Substantia nigra (tissue), 51 donors: ENCODE measurements at places on chromosomes 13 and 19.

DNA sequence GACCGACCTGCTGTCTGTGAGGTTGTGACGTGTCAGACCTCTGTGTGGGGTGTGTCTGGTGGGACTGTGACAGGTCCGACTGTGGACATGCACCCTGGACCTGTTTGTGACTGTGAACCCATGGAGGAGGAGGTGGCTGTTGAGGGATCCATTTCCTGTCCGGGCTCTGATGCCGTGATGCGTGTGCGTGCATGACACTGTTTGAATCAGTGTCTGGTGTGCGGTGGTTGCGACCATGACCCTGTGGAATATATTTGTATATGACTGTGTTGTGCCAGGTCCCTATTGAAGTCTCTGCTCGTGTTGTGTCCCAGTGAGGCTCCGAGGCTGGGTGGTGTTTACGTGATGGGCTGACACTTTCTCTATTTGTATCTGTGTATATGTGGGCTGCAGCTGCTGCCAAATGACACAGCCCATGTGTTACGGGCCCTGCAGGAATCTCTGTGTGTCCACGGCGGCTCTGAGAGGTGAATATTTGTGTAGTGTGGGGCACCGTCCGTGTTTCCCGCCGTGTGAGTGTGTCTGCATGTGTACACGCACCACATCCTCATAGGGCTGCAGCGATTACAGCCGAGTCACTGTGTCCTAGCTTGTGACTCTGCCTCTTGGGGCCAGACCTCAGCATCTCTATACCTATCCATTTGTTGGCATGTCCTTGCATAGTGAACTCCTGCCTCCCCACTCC is 18.3 kb downstream of the CCDC97 start:
- no peak for DNase-seq

GRCh38 chr19:51029718-51030117 is 3.3 kb upstream of the KLK11 start:
- no peak for DNase-seq

DNA sequence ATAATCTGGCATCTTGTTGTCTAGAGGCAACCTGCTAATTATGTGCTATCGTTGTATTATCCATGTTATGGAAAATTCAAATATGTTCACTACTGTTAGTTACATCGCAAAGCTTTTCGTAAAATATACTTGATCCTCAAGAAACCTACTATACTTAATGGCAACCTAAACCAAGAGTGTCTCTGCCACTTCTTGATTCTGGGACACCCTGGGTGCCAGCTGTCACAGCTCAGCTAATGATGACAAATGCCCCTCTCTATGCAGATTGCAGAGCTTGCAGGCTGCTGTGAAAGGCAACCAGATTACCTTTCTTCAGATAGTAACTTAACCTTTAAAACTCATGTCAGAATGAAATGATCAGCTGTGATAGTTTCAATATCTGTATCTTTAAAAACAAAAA is 8.9 kb upstream of the MAB21L1 start:
- no peak for DNase-seq

DNA sequence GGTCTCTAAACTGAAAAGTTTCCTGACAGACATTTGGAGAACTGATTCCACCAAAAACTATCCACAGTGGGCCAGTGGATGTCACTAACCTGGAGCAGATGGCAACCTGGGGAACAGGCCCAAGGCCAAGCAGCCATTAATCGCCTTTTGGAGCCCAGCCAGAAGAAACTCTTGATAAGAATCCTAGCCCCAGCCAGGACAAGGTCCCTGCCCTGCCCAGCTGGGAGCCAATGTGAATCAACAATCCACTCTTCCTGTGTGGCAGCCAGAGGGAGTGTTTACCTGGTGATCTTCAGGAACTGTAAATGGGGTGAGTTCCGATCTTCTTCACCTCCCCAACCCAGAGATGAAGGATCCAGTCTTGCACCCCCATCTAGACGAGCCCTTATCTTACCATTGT is 14.5 kb upstream of the IGSF23 start:
- no peak for DNase-seq

DNA sequence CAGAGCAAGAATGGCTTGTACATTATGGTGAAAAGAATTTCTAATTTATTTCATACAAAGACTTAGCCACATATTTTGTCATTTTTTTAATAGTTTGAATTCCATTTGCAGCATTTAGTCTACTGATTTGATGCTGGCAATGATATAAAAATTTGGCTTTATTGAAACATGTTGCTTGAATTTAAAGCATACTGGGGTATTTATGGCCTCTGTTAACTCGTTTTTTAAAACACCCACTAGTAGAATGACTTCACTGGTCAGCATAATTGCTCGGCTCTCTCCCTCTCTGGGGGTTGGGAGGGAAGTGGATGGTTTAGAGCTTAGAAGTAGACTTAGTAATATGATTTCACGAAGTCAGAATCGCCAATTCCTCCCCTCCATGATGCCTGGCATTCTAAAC is 354.9 kb upstream of the HTR2A start:
- DNase-seq, result no peak

GRCh38 chr19:10227026-10227971 is 3.8 kb downstream of the S1PR2 start:
- peak; percentile 94 for DNase-seq

DNA sequence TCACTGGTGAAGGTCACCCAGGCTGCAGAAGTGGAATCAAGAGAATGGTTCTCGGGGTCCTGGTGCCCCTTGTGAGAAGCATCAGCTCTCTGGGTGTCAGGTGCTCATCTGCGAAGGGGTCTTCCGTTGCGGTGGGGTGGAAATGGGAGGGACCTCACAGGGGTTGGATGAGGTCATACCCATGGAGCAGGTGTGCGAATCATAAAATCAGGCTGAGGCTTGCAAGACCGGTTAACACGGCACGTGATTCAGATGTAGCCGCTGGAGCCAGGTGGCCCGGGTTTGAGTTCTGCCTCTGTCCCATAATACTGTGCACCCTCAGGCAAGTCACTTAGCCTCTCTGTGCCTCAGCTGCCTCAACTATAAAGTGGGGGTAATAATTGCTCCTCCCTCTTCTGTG is 3.9 kb upstream of the KLK15 start:
- no peak for DNase-seq

- DNase-seq, result no peak
Measured at GRCh38 chr13:50866817-50867636, 23.5 kb upstream of the DLEU7 start.

DNA sequence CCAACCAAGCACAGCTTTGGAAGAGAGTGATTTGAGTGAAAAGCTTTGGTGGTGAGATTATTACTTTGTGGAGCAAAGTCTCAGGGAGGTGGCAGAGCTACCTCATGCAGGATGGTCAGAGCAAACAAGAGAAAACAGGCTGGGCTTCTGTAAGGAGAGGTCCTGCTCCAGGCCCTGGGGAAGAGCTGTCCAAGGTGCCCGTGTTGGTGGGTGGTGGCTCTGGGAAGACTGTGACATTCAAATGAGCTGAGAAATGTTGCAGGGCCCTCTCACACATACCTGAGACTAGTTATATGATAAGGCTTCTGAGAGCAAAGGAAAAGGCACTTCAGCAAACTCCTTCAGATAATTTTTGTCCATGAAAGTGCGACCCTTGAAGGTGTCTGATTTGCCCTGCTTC is 205.5 kb upstream of the SOX21 start:
- no peak for DNase-seq

DNA sequence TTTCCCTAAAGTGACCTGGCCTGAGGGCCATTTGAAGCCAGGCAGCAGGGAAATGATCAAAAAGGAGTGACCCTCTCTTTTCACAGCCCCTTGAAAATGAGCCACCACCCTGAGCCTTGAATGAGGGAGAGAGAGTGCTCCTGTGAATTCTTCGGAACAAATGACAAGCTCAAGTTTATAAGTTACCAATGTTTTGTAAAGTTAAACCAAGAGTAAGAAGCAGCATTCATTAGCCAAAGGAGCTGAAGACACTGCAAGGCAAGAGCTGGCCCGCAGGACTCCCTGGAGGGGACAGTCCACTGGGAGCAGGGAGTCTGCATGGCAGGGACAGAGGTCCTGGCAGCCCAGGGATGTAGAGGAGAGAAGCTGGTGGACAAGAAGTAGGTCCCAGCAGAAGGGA is 16.7 kb upstream of the CCNP start:
- DNase-seq, result no peak

DNA sequence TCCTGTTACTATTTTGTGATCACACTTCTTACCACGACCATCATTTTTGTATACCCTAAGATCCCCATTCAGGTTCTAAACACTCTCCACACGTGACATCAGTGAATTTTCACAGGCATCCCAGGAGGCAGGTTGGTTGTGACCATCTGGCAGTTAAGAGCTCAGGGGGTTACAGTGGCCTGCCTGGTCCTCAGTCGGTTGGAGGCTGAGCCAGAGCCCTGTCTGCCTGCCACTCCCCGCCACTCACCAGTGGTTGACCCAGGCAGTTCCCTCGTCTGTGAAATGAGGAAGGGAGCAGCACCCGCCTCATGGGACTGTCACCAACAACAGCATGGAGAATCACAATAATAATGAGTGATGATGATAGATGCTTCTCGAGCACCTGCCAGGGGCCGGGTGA is 36.4 kb upstream of the EHD2 start:
- DNase-seq, result no peak

DNA sequence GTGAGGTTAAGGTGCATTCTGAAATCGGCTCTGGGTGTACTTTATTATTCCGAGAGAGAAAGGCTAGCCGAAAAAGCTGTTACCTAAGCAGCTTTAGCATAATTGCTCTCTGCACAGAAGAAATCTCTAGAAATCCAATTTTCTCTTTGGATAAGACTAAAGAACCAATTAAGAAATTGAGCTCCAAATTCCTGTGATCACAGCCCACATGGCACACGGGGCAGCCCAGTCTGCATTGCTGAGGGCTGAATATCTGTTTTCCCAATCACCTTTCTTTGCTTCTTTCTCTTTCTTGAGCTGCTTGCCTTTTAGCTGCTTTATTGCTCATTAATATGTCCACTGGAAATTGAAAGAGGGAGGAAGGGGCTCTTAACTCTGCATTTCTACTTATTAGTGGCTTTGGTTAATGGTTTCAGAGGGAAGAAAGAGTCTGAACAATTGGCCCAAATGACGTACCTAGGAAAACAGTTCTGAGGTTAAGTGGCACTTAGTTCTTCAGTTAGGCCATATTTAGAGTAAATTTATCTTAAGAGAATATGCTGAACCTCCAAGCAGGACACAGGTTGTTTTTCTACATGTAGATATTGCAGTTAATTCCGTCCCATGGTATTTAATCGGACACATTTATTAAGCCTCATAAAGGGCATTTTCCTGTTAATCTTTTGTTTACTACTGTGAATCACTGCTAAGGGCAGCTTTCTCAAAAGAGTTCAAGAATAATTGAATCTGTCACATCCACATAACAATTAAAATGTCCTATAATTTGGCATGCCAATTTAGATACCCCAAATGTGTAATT is 265.7 kb downstream of the ABCC4 start:
- DNase-seq, result no peak

DNA sequence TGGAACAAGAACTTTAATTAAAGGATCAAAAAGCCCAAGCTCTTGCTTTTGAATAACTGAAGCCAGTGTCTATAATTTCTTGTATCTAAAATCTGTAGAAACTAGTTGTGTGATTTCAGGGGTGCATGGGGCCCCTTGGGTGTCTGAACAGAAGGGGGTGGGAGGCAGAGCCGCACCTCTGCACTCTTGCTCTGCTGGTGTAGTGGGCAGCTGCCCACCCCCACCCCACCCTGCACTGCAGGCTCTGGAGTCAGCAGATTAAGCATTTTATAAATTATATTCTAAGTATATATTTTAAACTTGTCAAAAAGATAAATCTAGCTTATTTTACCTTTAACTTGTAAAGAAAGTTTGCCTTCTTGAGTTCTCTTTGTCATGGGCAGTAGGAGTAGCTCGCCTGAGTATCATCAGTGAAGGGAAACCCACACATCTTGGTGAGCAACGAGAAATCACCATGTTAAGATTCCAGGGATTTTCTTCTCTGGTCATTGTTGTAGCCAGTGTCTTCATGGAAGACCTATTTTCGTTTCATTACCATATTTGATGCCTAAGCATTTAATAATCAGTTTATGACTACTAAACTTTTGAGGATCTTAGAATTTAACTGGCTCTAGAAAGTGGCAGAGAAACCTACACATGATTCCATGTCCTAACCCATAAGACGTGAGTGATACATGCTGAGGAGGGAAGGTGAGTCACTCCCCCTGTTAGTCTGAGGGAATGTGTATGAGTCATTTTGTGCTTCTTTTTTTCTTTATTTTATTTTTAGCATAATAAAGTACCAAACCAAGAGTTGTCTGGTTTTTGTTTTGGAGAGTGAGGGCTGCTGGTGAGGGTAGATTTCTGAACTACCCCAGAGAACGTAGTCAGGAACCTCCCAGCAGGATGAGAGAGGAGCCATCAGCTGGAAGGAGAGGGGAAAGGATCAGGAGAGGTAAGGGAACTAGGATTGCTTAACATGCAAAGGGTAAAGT is 7.7 kb downstream of the UBE2L5 start:
- no peak for DNase-seq

GRCh38 chr19:10353793-10354391 is 14.5 kb upstream of the ICAM3 start:
- no peak for DNase-seq

DNA sequence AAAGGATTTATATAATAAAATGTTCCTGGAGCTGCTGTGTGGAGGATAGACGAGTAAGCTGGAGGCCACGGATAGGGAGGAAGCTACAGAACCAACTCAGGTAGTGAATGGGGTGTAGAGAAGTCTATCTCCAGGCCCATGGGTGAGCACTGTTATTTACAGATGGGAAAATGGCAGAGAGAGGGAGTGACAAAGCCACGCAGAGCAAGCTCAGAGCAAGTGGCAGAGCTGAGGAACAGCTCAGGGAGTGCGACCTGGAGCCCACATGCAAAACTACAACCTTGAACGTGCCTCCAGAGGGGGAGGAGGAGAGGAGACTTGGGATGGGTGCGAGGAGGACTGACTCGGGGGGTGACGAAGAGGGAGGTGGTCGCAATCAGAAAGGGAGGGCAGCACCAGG is 13.4 kb upstream of the RSPH6A start:
- no peak for DNase-seq

DNA sequence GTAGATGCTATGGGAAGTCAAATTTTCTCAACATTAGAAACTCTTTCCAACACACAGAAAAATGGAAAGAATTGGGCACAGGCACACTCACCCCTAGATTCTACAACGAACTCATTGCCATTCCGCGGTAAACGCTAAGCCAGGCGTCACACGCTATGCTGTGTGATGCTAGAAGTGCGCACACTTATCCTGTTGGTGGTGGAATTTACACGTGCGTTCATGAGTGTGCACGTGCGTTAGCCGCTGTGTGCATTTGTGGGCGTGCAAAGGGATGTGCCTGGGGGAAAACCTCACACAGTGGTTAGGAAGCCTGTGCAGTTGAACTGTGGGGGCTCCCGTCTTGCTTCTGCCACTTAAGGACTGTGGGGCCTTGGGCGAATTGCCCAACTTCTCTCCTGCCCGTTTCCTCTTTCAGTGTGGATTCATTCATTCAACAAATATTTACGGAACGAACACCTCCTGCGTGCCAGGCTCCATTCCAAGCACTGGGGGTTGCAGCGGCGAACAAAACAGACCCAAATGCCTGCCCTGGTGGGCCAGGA is 7.7 kb downstream of the NFILZ start:
- DNase-seq, result no peak
